Activated naive CD8-positive, alpha-beta T cell treated with anti-CD3 and anti-CD28 coated beads for 36 hours (primary cell): ENCODE measurements at places on chromosomes 16 and 17.

DNA sequence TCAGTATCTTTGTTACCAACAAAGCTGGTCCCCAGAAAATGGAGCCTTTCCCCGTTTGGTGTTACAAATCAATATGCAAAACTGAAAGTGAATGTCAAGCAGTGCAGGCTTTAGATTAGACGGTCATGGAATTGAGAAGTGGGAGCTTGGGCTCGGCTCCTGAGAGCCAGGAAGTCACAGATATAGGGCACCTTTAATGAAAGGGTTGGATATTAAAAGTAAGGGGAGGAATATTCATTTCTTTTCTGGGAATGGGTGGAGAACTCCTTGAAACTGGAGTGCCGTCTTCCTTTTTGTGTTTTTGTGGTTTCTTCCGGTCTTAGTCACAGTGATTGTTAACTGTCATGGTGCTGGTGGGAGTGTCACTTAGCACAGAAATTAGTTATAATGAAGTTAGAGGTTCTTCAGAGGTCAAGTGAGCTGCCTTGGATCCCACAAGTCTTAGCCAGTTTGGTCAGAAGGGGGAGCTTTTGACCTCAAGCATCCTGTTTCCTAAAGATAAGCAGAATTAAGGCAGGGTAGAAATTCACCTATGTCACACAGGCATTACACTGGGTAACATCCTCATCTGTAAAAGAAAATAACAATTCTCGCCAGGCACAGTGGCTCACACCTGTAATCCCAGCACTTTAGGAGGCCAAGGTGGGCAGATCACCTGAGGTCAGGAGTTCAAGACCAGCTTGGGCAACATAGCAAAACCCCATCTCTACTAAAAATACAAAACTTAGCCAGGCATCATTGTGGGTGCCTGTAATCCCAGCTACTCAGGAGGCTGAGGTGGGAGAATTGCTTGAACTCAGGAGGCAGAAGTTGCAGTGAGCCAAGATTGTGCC, 9.6 kb upstream of the EIF1 start:
- peak; percentile 68 for DNase-seq

- DNase-seq = peak; percentile 56
Measured at GRCh38 chr17:27651411-27652345, 20.7 kb downstream of the LGALS9 start.

DNA sequence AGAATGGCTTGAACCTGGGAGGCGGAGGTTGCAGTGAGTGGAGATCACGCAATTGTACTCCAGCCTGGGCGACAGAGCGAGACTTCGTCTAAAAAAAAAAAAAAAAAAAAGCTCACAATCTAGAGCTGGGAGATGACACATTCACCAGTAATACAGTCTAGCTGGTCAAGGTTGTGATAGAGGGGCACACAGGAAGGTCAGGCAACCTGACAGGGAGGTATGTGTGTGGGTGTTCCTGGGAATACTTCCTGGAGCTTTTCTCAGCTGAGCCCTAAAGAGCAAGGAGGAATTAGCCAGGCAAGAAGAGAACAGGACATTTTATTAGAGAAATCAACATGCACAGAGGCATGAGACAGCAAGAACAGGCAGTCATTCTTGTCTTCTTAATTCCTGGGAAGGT, 216.7 kb downstream of the SHISA9 start:
- DNase-seq = no peak

- peak; percentile 72 for DNase-seq
Measured at GRCh38 chr16:1428511-1428910, 2.4 kb upstream of the PERCC1 start.

GRCh38 chr17:56486732-56487131, 106.8 kb upstream of the NOG start:
- DNase-seq = no peak

- no peak for DNase-seq
Measured at GRCh38 chr17:78973792-78974520, 5.8 kb downstream of the LGALS3BP start.

GRCh38 chr17:47197821-47198220, 8.7 kb upstream of the CDC27 start:
- no peak for DNase-seq

- no peak for DNase-seq
Measured at GRCh38 chr16:76976756-76977155, 214.2 kb upstream of the MON1B start.

GRCh38 chr17:77454242-77455095, 313.7 kb downstream of the SEC14L1 start:
- no peak for DNase-seq

GRCh38 chr17:67082107-67082506, 37.8 kb downstream of the CACNG1 start:
- no peak for DNase-seq

DNA sequence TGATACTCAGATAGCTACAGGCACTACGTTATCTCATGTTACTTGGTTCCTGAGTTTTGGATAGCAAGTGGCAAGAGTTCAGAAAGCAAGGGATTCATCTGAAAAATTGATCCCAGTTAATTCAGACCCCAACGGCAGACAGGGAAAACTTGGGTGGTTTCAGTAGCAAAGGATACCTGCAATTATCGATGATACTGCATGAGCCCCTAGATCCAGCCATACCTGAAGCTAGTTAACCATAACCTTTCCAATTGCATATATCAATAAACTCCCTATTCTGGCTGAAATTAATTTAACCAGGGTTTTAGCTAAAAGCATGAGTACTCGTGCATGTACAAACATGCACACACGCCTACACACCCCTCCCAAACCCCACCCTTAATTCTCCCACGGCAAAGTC, 4.3 kb downstream of the KNOP1 start:
- no peak for DNase-seq

DNA sequence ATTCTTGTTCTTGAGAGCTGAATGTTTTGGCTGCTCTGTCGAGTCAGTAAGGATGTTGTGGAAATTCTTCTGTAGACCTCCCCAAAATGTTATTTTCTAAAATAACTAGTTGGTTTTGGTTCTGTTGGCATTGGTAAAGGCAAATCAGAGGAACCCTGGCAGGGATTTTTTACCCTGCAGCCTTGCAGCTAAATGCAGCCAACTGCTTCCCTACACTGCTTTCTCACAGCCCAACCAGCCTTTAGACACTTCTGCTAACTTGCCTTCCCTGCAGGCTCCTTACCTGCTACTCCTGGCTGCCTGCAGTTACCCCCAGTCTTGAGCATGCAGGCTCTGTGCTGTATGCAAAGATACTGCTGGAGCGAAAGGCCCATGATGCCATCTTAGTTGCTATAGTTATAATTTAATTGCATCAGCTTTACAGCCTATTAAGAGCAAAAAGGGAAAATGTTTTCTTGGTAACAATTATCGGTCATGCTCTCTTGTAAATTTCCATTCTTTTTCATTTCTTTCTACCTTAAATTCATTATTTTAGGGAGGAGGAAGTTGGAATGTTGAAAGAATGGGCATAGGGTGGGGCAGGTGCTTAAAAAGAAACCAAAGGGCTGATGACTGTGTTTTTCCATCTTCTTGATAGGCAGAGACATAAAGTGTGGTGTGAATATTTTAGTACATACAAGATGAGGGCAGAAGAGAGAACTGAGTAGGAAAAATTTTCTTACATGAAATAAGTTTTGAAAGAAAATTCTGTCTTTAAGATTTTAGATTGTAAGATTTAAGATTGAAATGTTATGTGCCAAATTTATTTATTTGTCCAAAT, 20.0 kb downstream of the NUP93 start:
- no peak for DNase-seq
